ENCODE measurements at places on chromosomes 4 and X.

DNA sequence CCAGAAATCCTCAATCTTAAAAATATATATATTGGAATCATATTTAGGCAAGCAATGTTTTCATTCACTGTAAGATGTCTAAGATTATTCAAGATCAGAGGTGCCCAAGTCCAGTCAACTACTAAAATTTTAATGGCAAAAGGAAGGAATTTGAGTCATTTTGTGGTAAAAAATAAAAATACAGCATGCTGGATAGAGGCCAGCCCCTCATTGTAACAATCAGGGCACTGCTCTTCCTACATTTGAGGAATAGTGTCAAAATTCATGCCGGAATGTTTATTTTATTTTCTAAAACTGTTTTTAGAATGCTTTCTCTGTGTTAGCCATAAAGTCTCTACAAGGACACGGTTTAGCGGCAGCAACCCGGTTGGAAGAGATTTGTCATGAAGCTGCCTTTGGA lies 49.9 kb upstream of the SRD5A3 start:
- no peak for DNase-seq

- no peak for DNase-seq
Measured at GRCh38 chr4:947491-947971, 15.3 kb downstream of the TMEM175 start.

DNA sequence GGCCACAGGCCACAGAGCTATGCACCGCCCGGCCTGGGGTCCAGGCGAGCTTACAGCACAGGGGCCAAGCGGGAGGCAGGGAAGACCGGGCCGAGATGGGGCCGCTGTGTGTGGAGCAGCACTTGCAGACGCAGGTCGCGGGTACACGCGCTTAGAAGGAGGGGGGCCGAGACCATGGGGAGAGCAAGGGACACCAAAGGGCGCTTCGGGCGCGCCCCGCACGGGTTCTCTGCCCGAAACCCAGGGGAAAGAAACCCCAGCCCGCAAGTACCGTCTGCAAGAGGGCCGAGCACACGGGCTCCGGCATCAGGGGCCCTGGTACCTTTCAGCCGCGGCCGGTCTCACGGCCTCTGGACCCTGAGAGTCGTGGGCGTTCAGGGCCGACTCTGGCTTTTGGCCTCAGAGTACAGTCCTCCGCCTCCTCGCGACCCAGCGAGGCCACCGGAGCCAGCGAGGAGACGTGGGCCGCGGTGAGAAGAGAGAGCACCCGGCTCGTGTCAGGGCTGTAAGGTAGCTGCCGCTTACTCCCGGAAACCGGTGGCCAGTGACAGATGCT lies 342 bp downstream of the EOLA2 start:
- no peak for DNase-seq

GRCh38 chr4:38896940-38897339 lies 29.3 kb downstream of the FAM114A1 start:
- DNase-seq, result no peak

DNA sequence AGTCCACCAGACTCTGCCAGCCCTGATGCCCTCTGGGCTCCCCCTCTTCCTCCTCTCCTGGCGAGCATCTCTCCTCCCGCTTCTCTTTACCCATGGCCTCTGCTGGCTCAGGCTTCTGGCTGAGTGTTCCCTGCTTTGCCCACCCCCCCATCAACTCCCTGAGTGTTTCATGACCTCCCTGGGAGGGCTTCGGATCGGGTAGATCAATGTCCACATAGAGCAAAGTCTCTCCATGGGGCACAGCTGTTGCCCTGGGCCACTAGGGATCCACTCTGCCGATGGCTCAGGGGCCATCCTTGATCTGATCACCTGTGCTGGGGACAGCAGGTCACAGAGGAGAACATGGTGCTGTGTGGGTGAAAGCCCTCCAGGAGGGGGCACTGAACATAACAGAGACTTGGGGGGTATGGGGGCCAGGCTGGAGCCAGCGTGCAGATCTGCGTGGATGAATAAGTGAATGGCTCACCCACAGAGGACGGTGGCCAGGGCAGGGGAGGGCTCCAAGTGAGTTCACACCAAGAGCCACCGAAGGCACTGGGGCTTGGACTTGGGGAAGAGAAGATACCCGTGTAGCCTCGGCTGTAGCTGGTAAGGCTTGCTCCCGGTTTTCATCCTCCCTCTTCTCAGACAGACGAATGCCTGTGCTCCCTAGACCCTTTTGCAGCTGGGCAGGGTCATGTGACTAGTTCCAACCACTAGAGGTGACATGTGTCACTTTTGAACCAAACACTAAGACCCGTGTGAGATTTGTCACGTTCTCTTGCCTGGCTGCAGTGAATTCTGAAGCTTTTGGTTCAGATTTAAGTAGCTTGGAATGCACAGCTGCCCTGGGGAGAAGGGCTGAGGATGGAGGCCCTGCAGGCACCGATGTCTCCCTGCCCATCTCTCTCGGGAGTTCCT lies 23.2 kb upstream of the AFAP1 start:
- no peak for DNase-seq

- no peak for DNase-seq
Measured at GRCh38 chr4:141609243-141609642, 27.1 kb upstream of the IL15 start.

Data from stimulated activated CD8-positive, alpha-beta memory T cell treated with anti-CD3 and anti-CD28 coated beads, Interleukin-12 subunit alpha, Interleukin-12 subunit beta, amount 100 ng/mL, for 1 hour (primary cell).